Stimulated activated CD4-positive, alpha-beta T cell treated with anti-CD3 and anti-CD28 coated beads, TNF-alpha, amount 100 ng/mL, for 1 hour (primary cell): ENCODE measurements at places on chromosomes 11 and 22.

DNA sequence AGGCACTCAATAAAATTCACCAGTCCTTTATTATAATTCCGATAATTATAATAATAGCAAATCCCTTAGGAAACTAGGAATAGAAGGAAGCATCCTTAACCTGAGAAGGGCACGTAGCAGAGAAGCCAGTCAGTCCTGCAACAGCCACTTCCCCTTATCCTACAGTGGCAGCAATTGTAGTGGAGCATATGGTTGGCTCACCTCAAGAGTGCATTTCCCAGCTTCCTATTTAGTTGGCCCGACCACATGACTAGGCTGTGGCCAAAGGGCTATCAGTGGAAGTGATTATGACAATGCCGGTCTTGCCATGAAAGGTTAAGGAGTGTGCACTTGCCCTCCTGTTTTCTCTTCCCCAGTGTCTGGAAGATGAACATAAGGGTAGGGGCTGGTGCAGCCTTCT lies 27.0 kb downstream of the TESMIN start:
- DNase-seq = no peak

DNA sequence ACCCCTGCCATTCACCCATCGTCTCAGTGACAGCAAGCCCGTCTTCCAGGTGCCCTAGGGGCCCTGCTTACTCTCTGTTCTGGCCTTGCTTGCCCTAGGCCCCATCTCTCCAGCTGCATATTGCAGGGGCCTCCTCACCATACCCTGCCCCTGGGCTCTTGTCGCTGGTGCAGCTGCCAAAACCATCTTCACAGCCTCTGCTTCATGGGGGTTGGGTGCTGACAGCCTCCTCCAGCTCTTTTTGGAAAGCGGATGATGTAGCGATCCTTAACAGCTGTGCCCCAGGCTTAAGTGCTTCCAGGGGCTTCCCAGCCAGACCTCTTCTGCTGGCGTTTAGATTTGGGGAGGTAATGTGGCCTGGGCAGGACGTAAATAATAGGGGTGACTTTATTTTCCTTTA lies 61.2 kb upstream of the SUSD2 start:
- no peak for DNase-seq

DNA sequence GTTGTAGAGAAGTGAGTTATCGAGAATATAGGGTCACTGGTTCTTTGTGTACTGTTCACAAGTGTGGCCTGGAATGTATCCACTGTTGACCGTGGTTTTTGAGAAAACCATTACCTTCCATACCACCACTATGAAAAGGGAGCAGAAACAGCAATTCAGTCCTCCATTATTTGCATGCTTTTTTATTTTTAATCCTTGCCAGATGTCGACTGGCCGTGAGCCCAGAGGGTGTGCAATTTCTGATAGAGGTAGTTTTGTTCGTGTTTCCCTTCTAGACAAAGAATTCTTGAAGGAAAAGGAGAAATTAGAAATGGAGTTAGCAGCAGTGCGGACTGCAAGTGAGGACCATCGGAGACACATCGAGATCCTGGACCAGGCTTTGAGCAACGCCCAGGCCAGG lies 81.7 kb downstream of the AMOTL1 start:
- DNase-seq = no peak

DNA sequence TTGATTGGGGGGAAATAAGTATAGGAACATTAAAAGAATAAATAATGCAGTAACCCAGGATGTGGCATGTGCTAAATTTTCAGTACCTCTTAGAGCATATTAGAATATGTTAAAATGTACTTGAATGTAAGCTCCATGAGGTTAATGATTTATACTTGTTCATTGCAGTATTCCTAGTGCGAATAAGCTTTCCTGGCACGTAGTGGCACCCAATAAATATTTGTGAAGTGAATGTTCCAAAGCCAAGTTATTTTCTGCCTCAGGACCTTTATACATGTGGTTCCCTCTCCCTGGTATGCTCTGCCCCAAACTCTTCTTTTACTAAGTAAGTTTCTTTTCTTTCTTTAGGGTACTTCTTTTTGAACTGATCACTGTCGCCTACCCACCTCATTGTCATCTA lies 118.8 kb downstream of the DBX1 start:
- no peak for DNase-seq

DNA sequence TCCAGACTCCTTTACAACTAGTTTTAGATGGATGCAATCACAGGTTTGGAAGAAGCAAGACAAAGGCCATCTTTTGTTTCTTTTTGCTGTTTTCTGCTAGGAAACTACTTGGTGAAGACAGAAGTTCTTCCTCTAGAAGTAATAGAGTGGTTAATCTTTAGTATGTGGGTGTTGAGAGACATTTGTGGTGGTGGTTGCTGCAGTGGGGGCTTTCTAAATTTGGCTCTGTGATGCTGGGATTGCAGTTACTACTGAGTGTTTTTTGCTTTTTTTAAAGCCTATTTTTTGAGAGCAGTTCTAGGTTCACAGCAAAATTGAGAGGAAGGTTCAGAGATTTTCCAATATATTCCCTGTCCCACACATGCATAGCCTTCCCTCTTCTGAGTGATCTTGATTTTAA lies 120.0 kb downstream of the AASDHPPT start:
- no peak for DNase-seq

DNA sequence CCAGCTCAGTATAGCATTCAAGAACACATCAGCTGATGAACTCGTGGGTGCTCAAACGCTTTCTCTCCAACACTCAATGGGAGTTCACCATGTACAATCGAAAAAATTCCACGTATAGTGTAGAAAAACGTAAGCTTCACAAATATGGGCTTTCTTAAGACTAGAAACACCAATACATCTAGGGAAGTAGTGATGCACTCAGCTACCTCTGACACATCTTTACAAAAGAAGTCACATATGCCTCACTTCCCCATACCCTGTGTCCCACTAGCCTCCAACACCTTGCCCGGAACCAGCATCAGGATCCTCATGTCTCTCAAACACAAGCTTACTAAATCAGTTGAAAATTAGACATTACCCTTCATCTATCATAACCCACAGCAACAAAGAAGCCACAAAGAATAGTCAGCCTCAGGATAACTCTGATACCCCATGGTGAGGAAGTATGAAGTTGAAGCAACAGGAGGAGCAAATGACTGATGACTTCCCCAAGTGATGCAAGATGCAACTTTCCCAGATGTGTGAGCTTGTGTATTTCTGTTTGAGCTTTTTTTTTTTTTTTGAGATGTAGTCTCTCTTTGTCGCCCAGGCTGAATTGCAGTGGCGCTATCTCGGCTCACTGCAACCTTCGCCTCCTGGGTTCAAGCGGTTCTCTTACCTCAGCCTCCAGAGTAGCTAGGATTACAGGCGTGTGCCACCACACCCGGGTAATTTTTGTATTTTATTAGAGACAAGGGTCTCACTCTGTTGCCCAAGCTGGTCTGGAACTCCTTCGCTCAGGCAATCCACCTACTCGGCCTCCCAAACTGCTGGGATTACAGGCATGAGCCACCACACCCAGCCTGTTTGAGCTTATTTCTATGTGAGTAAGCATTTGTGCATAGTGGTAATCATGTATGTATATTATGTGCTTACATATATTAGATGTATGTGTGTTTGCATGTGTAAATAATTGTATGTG lies 8.5 kb upstream of the DENND5A start:
- DNase-seq = no peak

DNA sequence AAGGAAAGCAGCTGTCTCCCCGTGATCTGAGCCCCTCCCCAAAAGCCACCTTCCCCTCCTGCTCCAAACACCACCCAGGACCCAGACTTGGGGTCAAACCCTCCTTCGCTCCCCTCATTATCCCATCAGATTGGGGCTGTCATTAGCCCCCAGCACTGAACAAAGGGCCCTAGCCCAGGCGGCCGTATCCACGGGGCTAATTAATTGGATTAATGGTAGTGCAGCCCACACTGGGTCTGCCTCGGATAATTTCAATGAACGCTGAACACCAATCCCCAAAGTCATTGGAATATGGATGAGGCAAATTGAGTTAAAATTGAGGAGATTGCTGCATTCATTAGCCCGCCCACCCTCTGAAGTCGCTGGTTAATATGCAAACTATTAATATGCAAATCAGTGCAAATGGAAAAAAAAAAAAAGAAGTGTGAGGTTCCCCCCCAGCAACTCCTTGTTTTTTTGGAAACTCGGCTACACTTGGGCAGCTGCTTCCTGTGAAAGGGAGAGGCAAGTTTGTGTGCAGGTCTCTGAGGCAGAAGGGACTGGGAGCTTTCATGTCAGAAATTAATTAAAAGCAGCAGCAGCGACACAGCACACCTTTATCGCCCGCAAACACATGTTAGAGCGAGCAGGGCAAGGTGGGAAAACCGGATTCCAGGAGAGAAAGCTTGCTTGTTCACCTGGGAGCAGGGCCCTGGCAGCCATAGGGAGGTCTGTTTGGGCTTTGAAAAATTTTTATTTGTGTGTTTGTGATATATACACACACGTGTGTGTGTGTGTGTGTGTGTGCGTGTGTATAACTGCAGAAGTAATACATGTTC lies 517.8 kb downstream of the MIAT start:
- no peak for DNase-seq

- no peak for DNase-seq
Measured at GRCh38 chr22:39577366-39577765, 6.8 kb downstream of the CACNA1I start.

- no peak for DNase-seq
Measured at GRCh38 chr22:42704896-42705295, 15.8 kb downstream of the A4GALT start.
